Lower lobe of right lung (tissue), 2 donors: ENCODE measurements at places on chromosomes 6 and 20. TPM values are rescaled to one million over a fixed set of nuclear protein-coding genes. Genes with fewer than 3 reads are reported as not detected.

Gene ADGRF1
- 9.9 TPM for total RNA-seq

DNA sequence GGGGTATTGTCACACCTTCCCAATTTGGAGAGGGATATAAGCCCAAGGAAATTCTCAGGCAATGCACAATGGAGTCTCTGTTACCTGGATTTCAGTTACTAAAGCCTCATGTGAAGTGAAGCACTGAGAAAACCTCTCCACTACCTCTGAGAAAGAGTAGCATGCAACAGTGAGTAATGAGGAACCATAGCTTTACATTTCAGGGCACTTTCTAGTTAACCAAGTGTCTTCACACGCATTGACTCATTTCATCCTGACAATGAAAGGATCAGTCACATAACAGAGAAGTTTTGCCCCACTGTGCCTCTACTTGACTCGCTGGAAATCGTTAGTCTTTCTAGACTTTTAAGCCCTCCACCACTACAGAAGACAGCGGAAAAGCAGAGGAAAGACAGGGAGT, 86.2 kb upstream of the ARID1B start:
- peaks cover 12% of the 10 kb centered on the region for H3K4me1 ChIP-seq
- no peak overlapping the region for H3K27ac ChIP-seq
- no peaks in the 10 kb centered on the region for H3K36me3 ChIP-seq

DNA sequence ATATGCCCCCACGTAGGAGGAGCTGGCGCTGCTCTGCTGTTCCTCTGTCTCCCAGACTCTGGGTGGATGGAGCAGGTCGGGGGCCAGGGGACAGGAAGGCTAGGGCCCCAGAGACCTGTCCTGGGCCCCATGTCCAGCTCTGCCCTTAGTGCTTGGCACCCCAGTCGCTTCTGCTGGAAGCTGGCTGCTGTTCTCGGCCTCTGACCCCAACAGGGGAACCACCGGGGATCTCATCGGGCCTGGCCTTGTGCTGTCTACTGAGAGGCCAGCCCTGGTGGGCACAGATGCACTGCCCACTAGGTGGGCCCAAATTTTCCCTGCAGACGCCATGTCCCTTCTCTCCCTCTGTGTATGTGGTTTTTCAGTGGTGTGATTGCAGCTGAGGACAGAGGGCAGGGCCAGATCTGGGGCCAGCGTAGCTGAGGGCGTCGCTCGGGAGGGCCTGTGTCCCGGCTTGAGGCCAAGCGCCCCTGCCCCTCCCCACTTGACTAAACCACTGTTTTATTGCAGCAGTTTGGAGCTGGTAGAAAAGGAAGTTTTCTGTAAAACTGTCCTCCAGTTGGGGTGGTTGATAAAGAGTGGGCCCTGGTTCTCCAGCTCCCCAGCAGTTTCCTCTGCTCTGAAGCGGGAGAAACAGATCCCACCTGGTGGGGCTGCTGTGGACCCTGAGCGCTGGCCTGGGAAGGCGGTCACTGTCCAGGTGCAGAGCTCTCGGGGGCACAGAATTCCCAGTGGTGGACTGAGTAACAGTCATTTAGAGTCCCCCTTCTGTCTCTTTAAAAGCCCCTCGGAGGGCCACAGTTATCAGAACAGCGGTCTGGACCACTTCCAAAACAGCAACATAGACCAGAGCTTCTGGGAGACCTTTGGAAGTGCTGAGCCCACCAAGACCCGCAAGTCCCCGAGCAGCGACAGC, 5.9 kb upstream of the COL20A1 start:
- DNase-seq: no peak
- no peaks in the 10 kb centered on the region for H3K4me1 ChIP-seq
- H3K27ac ChIP-seq: no peak overlapping the region
- H3K36me3 ChIP-seq: peaks cover 73% of the 10 kb centered on the region

- peak; percentile 75 for DNase-seq
- H3K36me3 ChIP-seq: peaks cover under 1% of the 10 kb centered on the region
- H3K4me1 ChIP-seq: peaks cover 34% of the 10 kb centered on the region
Measured at GRCh38 chr6:148509800-148510581, 167.4 kb downstream of the SASH1 start.

- H3K4me1 ChIP-seq: peaks cover 14% of the 10 kb centered on the region
- H3K27ac ChIP-seq: peak overlapping the region; percentile 8
- H3K27me3 ChIP-seq: no peaks in the 10 kb centered on the region
- no peak overlapping the region for H3K4me3 ChIP-seq
Measured at GRCh38 chr20:31542201-31542842, 28.1 kb downstream of the HM13 start.

Gene NNAT
- 0.83 TPM for total RNA-seq

DNA sequence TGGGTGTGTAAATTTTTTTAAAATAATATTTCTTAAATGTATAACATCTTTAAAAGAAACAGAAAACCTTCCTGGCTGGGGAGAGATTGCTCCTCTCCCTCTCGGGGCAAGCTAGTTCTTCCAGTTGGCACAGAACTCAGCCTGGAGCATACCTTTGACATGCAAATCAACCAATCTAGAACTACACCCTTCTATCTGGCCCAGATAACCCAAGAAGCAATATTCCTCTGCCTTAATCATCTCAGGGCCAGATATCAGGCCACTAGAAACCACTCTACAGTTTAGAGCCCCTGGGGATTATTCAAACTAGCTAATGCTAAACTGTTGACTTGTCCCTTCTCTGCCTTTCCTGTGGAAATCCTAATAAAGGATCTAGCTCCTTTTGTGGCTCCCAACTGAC, 33.9 kb downstream of the CYP39A1 start:
- no peaks in the 10 kb centered on the region for H3K27me3 ChIP-seq
- H3K27ac ChIP-seq: no peak overlapping the region
- DNase-seq: no peak
- H3K36me3 ChIP-seq: no peaks in the 10 kb centered on the region

DNA sequence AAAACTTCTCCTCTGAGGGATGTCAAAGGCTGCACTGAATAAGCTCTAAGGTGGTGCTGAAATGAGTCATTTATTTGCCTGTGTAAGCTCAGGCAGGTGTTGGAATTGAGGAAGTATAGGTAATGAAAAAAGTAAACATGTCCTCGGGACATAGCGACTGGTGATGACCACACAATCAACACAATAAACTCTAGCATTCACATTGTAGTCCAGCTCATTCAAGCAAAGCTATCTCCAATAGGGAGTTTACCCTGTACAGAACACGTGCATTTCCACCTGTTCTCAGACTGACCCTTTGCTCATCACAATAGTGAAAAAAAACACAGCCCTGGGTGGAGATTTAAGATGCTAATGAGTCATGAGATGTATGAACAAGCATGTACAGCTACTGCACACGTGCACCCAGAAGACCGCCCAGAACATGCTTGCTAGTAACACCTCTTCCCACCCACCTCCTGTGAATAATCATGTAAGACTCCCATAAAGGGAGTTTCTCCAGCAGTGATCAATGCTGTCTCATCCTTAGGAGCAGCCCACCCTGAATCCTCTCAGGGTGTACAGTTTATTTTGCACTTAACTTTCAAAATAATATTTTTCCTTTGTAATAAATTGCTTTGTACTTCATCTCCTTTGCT, 33.0 kb upstream of the POU5F1 start:
- no peak for DNase-seq
- H3K4me1 ChIP-seq: peaks cover 43% of the 10 kb centered on the region
- H3K27ac ChIP-seq: peak overlapping the region; percentile 89
- H3K27me3 ChIP-seq: no peaks in the 10 kb centered on the region
- H3K4me3 ChIP-seq: peak overlapping the region; percentile 57
